COLO829 (cell line): ENCODE measurements at places on chromosomes 7 and 10.

GRCh38 chr10:87505366-87506111, 846 bp downstream of the MINPP1 start:
- peak; percentile 27 for DNase-seq

DNA sequence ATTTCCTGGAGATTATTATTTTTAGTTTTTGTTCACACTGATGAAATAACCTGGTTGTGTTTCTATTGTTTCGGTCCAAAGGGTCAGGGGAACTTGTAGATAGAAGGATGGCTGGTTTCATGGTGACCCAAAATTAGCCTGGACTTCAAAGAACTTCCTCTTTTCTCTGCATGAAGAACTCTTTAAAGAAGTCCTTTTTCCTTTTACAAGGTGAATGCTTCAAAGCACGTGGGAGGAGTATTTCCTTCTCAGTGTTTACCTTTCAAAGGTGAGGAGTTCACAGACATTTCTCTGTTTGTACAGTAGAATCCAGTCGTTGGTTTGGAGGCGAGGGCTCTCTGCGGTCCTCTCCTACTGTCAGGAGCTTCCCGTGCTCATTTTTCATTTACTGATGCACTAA, 561.7 kb downstream of the GATA3 start:
- no peak for DNase-seq

GRCh38 chr7:116641551-116642153, 30.3 kb upstream of the MET start:
- DNase-seq = no peak

DNA sequence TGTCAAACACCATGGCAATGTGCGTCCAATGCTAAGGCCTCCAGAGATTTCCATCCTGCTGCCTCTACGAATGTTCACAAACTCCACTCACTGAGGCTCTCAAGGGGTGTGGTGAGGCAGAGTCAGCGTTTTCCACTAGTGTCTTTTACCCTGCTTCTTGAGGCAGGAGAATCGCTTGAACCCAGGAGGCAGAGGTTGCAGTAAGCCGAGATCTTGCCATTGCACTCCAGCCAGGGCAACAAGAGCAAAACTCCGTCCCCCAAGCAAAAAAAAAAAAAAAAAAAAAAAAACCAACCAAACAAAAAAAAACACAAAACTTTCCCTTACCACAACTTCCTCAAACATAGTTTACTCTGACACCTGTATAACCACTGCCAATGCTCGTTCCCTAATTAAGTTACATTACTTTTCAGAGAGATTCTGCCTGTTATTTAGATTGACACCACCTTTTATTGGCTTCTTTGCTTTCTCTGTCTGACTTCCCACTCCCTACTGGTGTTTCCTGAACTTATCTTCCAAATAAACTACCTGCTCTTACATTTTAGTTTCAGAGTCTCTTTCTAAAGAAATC, 102.1 kb upstream of the ZNF746 start:
- DNase-seq = no peak

DNA sequence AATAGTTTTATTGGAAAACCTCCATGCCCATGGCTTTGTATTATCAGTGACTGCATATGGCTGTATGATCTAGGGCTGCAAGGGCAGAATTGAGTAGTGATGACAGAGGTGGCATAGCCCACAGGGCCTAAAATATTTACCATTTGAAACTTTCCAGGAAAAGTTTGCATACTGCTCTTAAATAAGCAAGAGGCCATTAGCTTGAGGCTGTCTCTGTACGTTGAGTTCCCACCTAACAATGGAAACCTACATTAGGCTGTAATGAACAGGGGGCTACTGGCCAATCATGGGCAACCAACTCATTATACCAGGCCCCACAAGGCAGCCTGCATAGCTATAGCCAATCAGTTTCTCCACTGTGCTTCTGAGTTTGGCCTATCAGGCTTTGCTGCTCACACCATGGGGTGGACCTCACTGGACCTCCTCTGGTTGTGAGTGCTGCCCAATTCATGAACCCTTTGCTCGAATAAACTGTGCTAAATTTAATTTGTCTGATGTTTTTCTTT, 673 bp upstream of the ST8SIA6 start:
- DNase-seq = no peak

- no peak for DNase-seq
These were observed 161.3 kb upstream of the SHH start for GRCh38 chr7:155973451-155973997.

- no peak for DNase-seq
These were observed 4.5 kb upstream of the DNMBP start for GRCh38 chr10:100014071-100014762.

DNA sequence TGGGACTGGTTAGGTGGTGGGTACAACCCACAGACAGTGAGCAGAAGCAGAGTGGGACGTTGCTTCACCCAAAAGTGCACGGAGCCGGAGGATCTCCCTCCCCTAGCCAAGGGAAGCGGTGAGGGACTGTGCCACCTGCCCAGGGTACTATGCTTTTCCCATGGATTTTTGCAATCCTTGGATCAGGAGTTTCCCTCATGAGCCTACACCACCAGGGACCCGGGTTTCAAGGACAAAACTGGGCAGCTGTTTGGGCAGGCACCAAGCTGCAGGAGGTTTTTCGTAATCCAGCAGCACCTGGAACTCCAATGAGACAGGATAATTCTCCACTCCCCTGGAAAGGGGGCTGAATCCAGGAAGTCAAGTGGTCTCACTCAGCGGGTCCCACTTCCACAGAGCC, 209.1 kb upstream of the CXCL12 start:
- DNase-seq = no peak

GRCh38 chr7:108515013-108515412, 10.9 kb downstream of the PNPLA8 start:
- no peak for DNase-seq
